ENCODE measurements at places on chromosomes 12 and 14.

- no peak for DNase-seq
Measured at GRCh38 chr12:16307856-16308475, 30.5 kb upstream of the SLC15A5 start.

DNA sequence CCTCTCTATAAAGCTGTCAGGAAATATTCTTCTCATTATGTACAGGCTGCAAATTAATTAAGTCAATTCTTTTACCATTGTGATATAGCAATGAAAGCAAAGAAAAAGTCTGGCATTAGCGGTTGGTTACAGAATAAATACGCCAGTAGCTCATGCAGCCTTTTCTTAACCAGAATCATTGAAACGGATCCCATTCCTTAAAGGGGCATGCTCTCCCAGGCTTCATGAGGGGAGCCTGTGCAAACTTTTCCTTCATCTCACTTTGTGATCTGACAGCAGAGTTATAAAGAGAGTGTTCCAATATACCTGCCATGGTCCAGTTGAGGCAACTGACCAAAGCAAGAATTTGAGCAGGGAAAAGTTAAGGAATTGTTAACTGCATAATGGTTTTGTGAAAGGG, 337.7 kb downstream of the EMP1 start:
- DNase-seq, result no peak

DNA sequence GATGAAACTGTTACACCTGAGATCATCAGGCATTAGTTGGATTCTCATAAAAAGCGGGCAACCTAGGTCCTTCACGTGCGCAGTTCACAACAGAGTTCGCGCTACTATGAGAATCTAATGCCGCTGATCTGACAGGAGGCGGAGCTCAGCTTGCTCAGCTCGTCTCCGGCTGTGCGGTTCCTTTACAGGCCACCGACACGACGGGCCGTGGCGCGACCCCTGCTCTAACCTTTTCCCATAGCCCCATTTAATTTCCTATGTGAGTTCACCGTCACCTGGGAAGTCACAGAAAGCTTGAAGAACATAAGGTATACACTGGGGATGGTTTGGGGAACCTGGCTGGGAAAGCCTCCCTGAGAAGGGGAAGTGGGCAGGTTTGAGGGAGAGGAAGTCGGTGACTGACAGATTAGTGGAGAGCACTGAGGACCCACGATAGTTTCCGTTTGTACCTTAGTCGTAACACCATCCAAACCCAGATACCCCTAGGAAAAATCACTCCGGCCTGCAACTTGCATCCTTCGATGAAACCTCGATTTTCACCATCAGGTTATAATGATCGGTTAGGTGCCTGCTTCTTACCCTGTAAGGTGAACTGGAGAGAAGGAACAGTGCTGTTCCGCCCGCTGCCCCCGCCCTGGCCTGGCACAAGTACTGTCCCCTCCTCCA, 2.8 kb upstream of the AAAS start:
- DNase-seq, result peak; percentile 73

- no peak for DNase-seq
Measured at GRCh38 chr14:72515779-72516770, 377.8 kb downstream of the DPF3 start.

- DNase-seq, result no peak
Measured at GRCh38 chr14:100298551-100299237, 7.5 kb downstream of the SLC25A29 start.

DNA sequence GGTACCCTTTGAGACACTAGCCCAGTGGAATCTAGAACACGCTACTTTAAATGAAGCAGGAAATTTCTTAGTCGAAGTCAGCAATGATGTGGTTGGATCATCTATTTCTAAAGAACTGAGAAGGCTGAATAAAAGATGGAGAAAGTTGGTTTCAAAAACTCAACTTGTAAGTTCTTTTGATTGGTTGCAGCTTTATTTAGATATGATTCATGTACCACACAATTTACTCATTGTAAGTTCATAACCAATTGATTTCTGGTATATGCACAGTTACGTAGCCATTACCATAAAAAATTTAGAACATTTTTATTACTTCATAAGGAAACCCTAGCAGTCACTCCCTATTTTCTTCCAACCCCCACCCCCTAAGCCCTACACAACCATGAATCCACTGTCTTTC, 129.8 kb downstream of the SYNE2 start:
- DNase-seq, result no peak

DNA sequence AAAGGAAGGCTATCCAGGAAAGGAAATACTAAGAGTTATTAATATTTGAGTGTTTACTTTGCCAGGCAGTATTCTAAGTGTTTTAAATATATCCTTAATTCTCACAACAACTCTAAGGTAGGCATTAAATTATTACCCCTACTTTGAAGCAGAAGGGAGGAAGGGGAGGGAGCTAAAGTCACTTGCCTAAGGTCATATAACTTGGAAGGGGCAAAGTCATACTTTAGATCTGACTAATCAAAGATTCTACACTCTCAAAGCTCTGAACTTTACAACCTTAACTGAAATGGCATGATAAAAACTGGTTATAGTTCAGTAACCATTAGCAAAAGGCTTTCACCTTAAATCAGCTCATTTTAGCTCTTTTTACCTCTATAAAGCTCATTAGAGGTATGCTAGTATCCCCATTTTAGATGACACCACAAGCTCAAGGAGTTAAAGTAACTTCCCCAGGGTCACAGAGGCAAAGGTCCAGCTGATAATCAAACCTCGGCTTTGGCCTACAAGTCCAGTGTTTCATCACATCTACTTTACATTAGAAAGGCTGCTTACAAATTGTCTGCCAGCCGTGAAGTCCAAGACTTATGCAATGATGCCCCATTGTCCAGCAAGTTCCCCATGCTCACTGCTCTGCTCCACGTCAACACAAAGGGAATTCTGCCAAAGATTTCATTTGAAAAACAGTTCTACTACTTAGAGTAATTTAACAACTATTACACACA, 223.9 kb downstream of the MED13L start:
- no peak for DNase-seq

DNA sequence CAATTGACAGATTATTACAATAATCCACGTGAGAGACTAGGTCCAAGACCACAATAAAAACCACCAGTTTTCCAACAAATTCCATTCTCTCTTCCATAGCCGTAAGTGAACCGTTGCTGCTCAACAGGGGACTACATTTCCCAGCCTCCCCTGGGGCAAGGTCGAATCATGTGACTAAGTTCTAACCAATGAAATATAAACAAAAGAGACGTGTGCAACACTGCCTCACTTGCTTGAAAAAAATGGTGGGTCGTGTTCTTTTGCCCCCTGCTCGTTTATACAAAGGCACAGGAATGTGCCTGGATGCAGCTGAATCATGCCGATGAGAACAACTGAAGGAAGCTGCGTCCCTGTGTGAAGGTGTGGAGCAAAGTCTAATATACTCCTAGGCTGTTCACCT, 51.1 kb downstream of the HSPB8 start:
- no peak for DNase-seq

GRCh38 chr12:45981075-45981837, 9.1 kb downstream of the SCAF11 start:
- DNase-seq, result no peak

GRCh38 chr12:103978384-103978982, 12.8 kb downstream of the TDG start:
- DNase-seq, result no peak

DNA sequence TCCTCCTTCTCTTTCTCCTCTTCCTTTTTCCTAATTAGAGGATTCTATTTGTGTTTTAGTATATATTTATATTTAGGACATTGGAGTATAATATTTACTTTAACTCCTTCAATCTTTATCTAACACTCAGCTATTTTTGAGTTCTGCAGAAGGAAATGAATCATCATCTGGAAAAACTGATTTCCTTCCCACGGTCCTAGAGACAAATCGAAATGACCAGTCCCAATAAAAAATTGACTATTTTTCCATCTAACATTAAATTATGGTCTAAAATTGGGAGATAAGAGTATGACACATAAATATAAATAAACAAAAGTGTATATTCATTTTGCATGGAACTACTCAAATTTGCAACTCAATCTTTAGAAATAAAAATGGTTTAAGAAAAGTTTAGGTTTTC, 167.4 kb downstream of the TMTC3 start:
- no peak for DNase-seq

DNA sequence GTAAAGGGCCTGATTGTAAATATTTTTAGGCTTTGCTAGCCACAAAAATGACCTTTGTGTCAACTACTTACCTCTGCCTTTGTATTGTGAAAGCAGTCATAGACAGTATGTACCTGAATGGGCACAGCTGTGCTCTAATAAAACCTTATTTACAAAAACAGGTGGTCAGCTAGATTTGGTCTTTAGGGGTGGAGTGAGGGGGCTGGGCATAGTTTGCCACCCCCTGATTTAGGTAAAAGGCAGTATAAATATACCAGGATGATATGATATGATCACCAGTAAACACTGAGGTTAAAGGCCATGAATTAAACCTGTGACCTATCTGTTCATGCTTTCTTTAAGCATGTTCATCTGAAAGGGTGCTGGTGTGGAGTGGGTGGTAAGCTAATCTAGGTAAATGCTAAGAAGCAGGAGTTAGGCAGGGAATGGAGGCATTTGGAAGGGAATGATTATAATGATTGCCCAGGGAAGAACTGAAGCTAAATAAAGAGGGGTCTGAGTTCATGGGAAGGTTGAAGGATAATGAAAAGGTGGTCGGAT, 77.1 kb upstream of the BCAT1 start:
- DNase-seq, result no peak

DNA sequence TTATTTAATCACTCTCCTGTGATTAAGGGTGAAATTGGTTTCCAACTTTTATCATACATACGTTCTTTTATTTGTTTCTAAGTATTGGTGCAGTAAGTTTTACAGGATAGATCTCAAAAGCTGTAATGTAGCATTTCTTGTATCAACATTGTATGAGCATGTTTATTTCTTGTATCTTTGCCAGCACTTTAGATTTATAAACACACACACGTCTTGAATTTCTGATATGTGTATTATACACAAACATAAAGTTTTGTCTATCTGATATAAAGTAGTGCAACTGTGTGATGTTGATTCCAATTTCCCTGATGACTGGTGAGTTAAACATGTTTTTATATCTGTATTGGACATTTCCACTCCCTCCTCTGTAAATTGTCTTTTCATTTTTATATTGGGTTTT, 134.7 kb downstream of the NOVA1 start:
- DNase-seq, result no peak

DNA sequence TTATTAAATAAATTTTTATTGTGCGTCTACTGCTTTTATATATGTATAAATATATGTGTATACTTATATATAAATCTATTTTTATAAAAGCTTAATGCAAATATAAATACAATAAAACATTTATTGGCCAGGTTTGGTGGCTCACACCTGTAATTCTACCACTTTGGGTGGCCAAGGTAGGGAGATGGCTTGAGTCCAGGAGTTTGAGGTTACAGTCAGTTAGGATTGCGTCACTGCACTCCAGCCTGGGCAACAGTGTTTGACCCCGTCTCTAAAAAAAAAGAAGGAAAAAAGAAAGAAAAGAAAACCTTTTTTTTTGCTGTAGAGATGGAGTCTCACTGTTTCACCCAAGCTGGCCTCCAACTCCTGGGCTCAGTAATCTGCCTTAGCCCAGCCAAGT, 20.9 kb downstream of the ACTR6 start:
- DNase-seq, result no peak

- DNase-seq, result no peak
Measured at GRCh38 chr12:133129368-133130037, 571 bp downstream of the ZNF891 start.

DNA sequence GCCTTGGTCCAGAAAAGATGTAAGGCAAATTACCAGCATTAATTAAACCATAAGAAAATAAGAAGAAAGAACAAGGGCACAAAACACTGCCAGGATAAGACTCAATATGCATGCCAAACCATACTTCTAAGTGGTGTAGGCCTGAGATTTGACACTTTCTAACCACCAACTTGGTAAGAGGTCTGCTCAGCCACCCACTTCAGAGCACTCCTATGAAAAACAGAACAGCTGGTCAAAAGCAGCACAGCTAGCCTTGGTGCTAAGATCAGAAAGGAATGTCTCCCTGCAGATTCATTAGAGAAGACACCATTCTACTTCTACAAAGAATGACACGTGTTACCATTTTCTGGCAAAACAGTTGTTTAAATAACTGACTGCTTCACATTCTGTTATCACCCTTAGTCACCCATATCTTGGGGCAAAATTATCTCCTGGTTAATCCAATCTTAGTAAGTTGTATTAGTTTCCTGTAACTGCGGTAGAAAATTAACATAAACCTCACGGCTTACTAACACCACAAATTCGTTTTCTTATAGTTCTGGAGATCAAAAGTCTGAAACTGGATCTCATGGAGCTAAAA, 13.2 kb downstream of the RPS6KA5 start:
- no peak for DNase-seq

- no peak for DNase-seq
Measured at GRCh38 chr12:38222011-38222410, 94.6 kb upstream of the ALG10B start.

- DNase-seq, result no peak
Measured at GRCh38 chr14:25150934-25151790, 101.2 kb upstream of the STXBP6 start.

DNA sequence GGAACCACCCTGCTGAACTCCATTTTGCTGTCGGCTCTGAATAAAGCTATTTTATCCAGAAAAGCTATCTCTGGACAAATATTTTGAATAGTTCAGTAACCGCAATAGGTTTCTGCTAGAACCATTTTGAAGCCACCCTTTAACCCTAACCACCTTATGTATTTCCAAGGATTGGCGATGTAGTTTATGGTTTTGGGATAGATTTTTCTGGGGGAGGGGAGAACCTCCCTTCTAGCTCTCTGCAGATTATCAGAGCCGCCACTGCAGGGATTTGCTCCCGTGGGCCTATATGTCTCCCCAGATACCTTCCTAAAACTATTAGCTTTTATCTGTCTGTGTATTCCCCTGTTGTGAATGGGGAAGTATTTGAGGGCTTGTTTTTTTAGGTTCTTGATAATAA, 1.8 kb upstream of the TUBA1B start:
- DNase-seq, result no peak

- no peak for DNase-seq
Measured at GRCh38 chr14:60721326-60722106, 2.6 kb downstream of the SIX4 start.

DNA sequence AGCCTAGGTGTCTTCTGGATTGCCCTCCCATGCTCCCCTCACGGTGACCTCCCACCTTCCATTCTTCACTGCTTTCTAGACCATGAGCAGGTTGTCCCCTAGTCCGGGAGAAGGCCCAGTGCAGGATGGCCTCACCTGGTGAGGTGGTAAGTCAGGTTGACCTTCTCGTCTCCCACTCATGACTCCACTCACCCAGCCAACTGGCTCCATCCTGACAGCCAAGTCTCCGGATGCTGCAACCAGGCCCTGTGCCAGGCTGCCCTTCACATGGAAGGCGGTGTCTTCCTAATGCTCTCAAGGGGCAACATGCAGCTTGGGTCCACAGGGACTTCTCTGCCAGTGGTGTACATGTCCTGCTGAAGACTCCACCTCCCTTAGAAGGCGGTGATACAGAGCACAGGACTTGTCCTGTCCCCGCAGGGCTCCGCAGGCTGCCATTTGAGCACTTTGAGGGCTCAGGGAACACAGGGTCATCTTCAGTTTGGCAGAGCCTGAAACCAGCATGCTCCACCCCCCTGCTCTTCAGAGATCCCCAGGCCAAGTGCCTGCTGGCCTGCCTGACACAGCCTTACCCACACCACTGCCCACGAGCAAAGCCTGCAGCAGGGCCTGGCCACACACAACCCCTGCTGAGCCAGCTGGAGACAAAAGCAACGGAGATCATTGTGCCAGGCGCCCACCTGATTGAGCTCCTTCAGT, 25.4 kb downstream of the BATF start:
- peak; percentile 41 for DNase-seq

Measured in Peyer's patch (tissue), 4 donors.